ENCODE measurements at places on chromosomes 2 and 18. TPM values are rescaled to one million over a fixed set of nuclear protein-coding genes. Genes with fewer than 3 reads are reported as not detected.

FBXO41 gene
- 16.4 TPM for total RNA-seq

ASB18 gene
- not detected for total RNA-seq

NPPC gene
- 0.33 TPM for total RNA-seq

MOCOS gene
- 0.18 TPM for total RNA-seq

INPP4A gene
- total RNA-seq, result 148 TPM

BOLL gene
- not detected for total RNA-seq

ACVR1C gene
- total RNA-seq, result 1.8 TPM

EIF2AK3 gene
- total RNA-seq, result 23.4 TPM

LINC00305 gene
- not detected for total RNA-seq

NUP35 gene
- 12.7 TPM for total RNA-seq

CABLES1 gene
- 2.0 TPM for total RNA-seq

SKOR2 gene
- not detected for total RNA-seq

SALL3 gene
- total RNA-seq, result not detected

DPP10 gene
- total RNA-seq, result not detected

ASAP2 gene
- 0.15 TPM for total RNA-seq

ASNSD1 gene
- total RNA-seq, result 36.1 TPM

STPG4 gene
- 0.34 TPM for total RNA-seq

MROH2A gene
- not detected for total RNA-seq

LRP1B gene
- total RNA-seq, result not detected

CPO gene
- not detected for total RNA-seq

CGREF1 gene
- total RNA-seq, result 1.5 TPM

DCC gene
- total RNA-seq, result not detected

PID1 gene
- not detected for total RNA-seq

PRKAG3 gene
- total RNA-seq, result not detected

ZNF532 gene
- 1.4 TPM for total RNA-seq

PASK gene
- 58.5 TPM for total RNA-seq

NYAP2 gene
- not detected for total RNA-seq

HTR2B gene
- total RNA-seq, result not detected

GCC2 gene
- 68.9 TPM for total RNA-seq

CCDC74B gene
- total RNA-seq, result 0.77 TPM

HDHD2 gene
- total RNA-seq, result 40.9 TPM

OTX1 gene
- total RNA-seq, result not detected

TPO gene
- total RNA-seq, result not detected

MEIS1 gene
- total RNA-seq, result not detected

HDAC4 gene
- total RNA-seq, result 68.9 TPM

ABCG5 gene
- total RNA-seq, result not detected

MBP gene
- total RNA-seq, result 94.9 TPM

PPP1R1C gene
- total RNA-seq, result not detected

GKN2 gene
- not detected for total RNA-seq

CIB4 gene
- not detected for total RNA-seq

ESCO1 gene
- 20.2 TPM for total RNA-seq

PRADC1 gene
- total RNA-seq, result 12.7 TPM

KCNF1 gene
- total RNA-seq, result not detected

RFX8 gene
- 1.0 TPM for total RNA-seq

SERPINB4 gene
- not detected for total RNA-seq

EPHA4 gene
- total RNA-seq, result 26.3 TPM

GKN1 gene
- total RNA-seq, result not detected

POTEI gene
- not detected for total RNA-seq

TUBB6 gene
- 1.7 TPM for total RNA-seq

BOK gene
- total RNA-seq, result 0.18 TPM

TMEM37 gene
- total RNA-seq, result not detected

KCNG2 gene
- total RNA-seq, result not detected

CPS1 gene
- 0.48 TPM for total RNA-seq

TCF23 gene
- not detected for total RNA-seq

FOXI3 gene
- total RNA-seq, result not detected

ADAM23 gene
- total RNA-seq, result 0.23 TPM

AKAIN1 gene
- not detected for total RNA-seq
